Naive thymus-derived CD8-positive, alpha-beta T cell (primary cell): ENCODE measurements at places on chromosomes 1 and 21.

- no peak for DNase-seq
- H3K27me3 ChIP-seq: no peaks in the 10 kb centered on the region
- no peaks in the 10 kb centered on the region for H3K4me1 ChIP-seq
- no peak overlapping the region for H3K4me3 ChIP-seq
Measured at GRCh38 chr1:154686507-154686906, 78.5 kb upstream of the ADAR start.

DNA sequence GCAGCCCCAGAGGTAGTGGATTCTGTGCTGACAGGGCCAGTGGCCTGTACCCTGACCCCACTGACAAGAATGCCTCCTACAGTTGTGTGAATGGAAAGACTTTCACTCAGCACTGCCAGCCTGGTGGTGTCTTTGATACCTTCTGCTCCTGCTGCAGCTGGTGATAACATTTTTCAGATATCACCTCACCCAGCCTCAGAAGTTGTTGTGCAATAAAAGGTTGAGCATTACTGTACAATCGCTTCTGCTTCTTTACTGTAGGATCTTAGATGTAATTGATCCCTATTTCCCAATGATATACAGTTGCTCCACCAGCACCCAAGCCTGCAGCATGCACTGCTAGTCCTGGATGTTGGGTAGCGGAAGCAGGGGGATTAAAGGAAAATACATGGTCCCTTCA, 4.8 kb upstream of the CHIA start:
- no peaks in the 10 kb centered on the region for H3K36me3 ChIP-seq
- DNase-seq: no peak
- no peaks in the 10 kb centered on the region for H3K27me3 ChIP-seq

DNA sequence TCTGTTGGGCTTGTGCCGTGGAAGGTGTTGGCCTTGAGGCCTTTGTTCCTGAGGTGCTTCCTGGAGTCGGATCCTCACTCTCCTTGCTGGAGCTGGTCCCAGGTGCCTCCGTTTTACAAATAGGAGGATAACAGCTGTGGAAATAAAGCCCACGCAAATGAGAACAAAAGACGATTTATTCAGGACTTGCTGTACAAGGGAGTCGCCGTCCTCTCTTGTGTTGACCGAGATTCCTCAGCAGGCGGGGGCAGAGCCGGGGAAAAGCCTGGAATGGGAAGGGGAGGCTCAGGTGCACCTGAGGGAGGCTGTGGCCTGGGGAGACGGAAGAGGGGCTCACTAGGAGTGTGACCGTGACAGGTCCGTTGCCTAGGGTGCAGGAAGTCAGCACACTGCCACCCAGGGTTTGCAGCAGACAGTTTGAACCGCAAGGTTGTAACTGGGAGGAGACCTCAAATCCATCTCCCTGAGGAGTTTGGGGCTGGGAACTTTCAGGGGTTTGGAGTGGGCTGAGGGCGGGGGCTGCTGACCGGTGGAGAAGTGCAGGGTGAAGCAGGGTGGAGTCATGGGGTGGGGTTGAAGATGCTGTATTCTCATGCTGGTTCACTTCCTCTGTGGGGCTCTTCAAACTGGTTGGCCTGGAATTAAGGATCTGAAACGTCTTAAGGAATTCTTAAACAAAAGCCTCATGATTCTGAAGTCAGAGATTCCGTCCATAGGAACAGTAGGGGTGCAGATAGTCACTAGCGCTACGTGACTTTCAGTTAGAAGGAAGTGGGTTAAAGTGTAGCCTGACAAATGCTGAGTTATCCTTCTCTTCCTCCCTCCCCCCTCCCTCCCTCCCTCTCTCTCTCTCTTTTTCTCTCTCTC, 2.6 kb upstream of the CSTB start:
- H3K36me3 ChIP-seq: peaks cover 7% of the 10 kb centered on the region
- H3K4me3 ChIP-seq: peak overlapping the region; percentile 72
- H3K4me1 ChIP-seq: peaks cover 46% of the 10 kb centered on the region
- peak overlapping the region; percentile 83 for H3K27ac ChIP-seq
- H3K27me3 ChIP-seq: no peaks in the 10 kb centered on the region
- no peak for DNase-seq

DNA sequence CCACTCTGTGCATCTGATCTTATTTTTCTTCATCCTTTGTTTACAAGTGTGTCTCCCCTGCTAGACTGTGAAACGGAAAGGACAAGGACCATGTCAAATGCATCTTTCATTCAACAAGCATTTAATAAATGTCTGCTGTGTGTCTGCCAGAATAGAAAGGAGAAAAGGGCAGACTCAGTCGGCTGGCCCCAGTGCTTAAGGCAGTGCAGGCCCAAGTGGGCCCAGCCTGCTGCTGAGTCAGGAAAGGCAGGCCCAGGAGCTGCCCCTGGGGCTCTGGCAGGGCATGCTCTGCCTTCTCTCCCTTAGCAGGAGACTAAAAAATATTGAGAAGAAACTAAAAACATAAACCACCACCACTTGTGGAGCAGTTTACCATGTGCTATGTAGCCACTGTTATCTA, 38.1 kb downstream of the PLEKHA6 start:
- no peaks in the 10 kb centered on the region for H3K27me3 ChIP-seq
- no peak overlapping the region for H3K4me3 ChIP-seq
- H3K27ac ChIP-seq: no peak overlapping the region
- DNase-seq: no peak

GRCh38 chr1:194658090-194658439, 1471.7 kb upstream of the B3GALT2 start:
- H3K36me3 ChIP-seq: no peaks in the 10 kb centered on the region
- H3K4me3 ChIP-seq: no peak overlapping the region
- no peak for DNase-seq
- H3K27ac ChIP-seq: no peak overlapping the region
- H3K27me3 ChIP-seq: no peaks in the 10 kb centered on the region
- no peaks in the 10 kb centered on the region for H3K4me1 ChIP-seq

GRCh38 chr1:19734056-19734455, 65.7 kb downstream of the TMCO4 start:
- no peak for DNase-seq
- peaks cover 66% of the 10 kb centered on the region for H3K36me3 ChIP-seq
- H3K4me3 ChIP-seq: no peak overlapping the region

- no peaks in the 10 kb centered on the region for H3K36me3 ChIP-seq
- DNase-seq: no peak
- peaks cover 58% of the 10 kb centered on the region for H3K4me1 ChIP-seq
- peak overlapping the region; percentile 95 for H3K27ac ChIP-seq
Measured at GRCh38 chr1:54486907-54487306, 61.1 kb upstream of the ACOT11 start.

GRCh38 chr1:45569571-45569961, 14.3 kb upstream of the NASP start:
- no peaks in the 10 kb centered on the region for H3K27me3 ChIP-seq
- H3K27ac ChIP-seq: no peak overlapping the region
- no peaks in the 10 kb centered on the region for H3K36me3 ChIP-seq
- H3K4me3 ChIP-seq: no peak overlapping the region
- DNase-seq: no peak

DNA sequence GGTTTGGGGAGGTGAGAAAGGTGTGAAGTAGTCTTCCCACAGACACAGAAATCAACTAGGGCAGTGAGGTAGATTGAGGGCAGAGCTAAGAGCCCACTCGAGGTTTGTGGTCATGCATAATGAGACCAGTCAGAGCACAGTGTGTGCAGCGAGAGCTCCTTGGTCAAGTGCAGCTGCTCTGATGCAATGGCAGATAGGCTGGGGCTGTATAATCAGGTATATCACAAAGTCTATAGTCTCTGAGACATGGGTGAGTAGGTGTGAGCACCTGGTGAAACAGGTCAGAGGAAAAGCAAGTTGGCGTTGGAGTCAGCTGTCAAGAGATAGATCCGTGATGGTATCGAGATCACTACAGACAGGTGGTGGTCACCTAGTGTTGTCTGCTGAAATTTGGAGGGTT, 17.6 kb downstream of the DSCAM start:
- H3K36me3 ChIP-seq: no peaks in the 10 kb centered on the region
- H3K27me3 ChIP-seq: peaks cover 18% of the 10 kb centered on the region
- no peak overlapping the region for H3K4me3 ChIP-seq
- H3K27ac ChIP-seq: no peak overlapping the region
- no peak for DNase-seq
- no peaks in the 10 kb centered on the region for H3K4me1 ChIP-seq

DNA sequence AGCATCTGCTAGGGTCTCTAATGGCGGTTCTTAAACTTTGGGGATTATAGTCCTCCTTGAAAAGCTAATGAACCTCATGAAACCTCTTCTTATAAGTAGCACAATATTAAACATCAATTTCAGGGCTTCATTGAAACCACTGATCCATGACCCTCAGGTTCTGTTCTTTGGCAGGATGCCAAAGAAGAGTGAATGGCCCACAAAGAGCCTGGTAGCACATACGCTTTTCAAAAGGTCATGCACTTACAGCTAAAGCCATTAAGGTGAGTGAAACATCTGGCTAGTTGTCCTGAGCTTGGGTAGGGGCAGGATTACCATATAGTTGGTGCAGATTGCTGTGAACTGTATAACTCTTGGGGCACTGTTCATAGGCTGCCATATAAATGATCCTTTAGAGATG, 42.3 kb downstream of the MDM4 start:
- no peak overlapping the region for H3K4me3 ChIP-seq
- DNase-seq: no peak
- H3K27ac ChIP-seq: no peak overlapping the region
- H3K36me3 ChIP-seq: no peaks in the 10 kb centered on the region
- peaks cover 56% of the 10 kb centered on the region for H3K4me1 ChIP-seq

- H3K4me1 ChIP-seq: peaks cover 68% of the 10 kb centered on the region
- H3K4me3 ChIP-seq: peak overlapping the region; percentile 3
- H3K36me3 ChIP-seq: no peaks in the 10 kb centered on the region
- no peaks in the 10 kb centered on the region for H3K27me3 ChIP-seq
- no peak overlapping the region for H3K27ac ChIP-seq
- no peak for DNase-seq
Measured at GRCh38 chr21:42199868-42200463, 19.0 kb upstream of the ABCG1 start.

- peaks cover 3% of the 10 kb centered on the region for H3K27me3 ChIP-seq
- no peak overlapping the region for H3K4me3 ChIP-seq
- H3K36me3 ChIP-seq: peaks cover 3% of the 10 kb centered on the region
- H3K27ac ChIP-seq: no peak overlapping the region
Measured at GRCh38 chr1:109712321-109712864, 342 bp downstream of the GSTM5 start.

DNA sequence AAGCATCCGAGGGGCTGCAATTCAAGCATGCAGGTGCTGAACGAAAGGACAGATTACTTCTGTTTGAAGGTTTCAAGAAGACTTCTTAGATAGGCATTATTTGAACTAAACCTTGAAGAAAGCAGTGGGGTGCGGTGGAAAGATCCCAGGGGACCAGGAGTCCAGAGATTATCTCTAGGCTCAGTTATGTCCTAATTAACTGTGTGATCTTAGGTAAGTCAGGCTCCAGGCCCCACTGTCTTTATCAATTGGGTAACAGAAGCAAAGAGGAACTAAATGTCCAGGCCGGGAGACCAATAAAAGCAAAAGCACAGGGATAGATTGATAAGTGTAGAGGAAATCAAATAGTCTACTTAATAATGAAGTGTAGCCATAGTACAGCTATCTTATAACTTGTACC, 72.9 kb upstream of the CDC42BPA start:
- no peak overlapping the region for H3K4me3 ChIP-seq
- no peaks in the 10 kb centered on the region for H3K4me1 ChIP-seq
- H3K27ac ChIP-seq: no peak overlapping the region
- peaks cover 4% of the 10 kb centered on the region for H3K27me3 ChIP-seq

DNA sequence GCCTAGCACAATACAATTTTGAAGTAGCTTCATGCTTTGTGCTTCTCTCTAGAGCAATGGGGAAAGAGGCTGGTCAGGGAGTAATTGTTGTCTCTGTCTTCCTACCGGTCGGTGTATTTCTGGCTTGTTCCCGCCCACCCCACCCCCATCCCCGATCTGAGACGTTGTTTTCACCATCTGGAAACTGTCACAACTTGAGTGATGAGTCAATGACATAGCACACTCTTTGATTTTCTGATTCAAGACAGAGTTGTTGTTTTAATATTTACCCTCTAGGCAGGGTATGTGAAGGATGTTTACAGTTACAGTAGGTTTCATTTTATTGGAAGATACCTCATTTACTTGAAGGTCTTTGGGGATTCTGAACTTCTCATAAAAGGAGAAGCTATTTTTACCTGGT, 7.0 kb downstream of the IL12RB2 start:
- DNase-seq: no peak
- no peaks in the 10 kb centered on the region for H3K27me3 ChIP-seq
- H3K27ac ChIP-seq: no peak overlapping the region
- H3K4me3 ChIP-seq: no peak overlapping the region

GRCh38 chr1:169604781-169605560, 18.7 kb upstream of the F5 start:
- no peaks in the 10 kb centered on the region for H3K36me3 ChIP-seq
- peak overlapping the region; percentile 57 for H3K4me3 ChIP-seq
- peak overlapping the region; percentile 93 for H3K27ac ChIP-seq
- no peaks in the 10 kb centered on the region for H3K27me3 ChIP-seq

DNA sequence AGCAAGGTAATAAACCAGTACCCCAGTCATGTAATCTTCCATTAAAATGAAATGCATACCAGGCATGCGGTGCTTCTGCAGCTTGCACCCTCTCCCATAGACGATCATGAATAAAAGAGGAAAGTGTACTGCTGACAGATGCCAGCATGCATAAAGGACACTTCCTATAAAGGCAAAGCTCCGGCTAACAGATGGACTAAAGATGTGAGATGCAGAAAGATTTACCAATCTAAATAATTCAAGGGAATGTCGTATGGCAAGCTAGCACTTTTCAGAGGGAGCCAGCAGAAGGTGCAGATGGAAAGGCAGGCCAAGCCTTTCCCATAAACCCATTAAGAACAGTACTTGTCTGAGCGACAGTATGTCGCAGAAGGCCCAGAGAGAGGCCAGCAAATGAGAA, 542.0 kb downstream of the NUF2 start:
- H3K27me3 ChIP-seq: no peaks in the 10 kb centered on the region
- no peak overlapping the region for H3K27ac ChIP-seq
- no peaks in the 10 kb centered on the region for H3K4me1 ChIP-seq
- no peak overlapping the region for H3K4me3 ChIP-seq

DNA sequence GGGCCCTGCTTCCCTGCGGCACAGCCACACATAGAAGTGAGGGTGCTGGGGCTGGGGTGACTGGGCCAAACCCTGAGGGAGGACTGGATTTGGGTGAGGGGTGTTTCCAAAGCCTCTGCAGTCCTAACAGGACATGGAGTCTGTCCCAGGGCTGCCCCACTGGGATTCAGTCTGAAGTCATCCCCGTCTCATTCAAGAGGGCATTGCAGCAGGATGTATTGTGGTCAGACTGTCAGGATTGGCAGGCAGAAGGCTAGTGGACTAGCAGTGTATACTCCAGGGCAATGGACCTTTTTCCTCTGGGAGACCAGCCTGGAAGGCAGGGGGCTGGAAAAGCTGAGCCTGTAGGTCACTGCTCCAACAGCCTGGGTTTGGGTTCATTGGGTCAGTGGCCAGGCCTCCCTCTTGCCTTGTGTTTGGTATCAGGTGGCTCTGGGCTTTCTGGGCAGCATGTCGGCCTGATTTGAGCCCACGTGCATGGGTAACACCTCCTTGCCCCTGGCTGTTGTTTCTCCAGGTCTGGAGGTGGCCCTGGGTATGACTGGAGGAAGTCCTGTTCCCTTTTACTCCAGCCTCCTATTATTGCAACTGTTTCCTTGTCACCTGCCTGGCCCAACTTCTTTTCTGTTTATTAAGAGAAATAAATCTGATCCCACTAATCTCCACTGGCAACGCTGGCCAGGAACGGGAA, 41.0 kb upstream of the SYNC start:
- no peak for DNase-seq
- H3K36me3 ChIP-seq: no peaks in the 10 kb centered on the region
- peak overlapping the region; percentile 68 for H3K4me3 ChIP-seq
- no peak overlapping the region for H3K27ac ChIP-seq
